ENCODE measurements at places on chromosomes 1 and 21. TPM values are rescaled to one million over a fixed set of nuclear protein-coding genes. Genes with fewer than 3 reads are reported as not detected.

- H3K36me3 ChIP-seq = no peaks in the 10 kb centered on the region
- no peak overlapping the region for H3K27ac ChIP-seq
- no peaks in the 10 kb centered on the region for H3K4me1 ChIP-seq
- DNase-seq = no peak
Measured at GRCh38 chr1:35876988-35877387, 6.0 kb upstream of the AGO1 start.

- H3K4me1 ChIP-seq = no peaks in the 10 kb centered on the region
- no peak overlapping the region for H3K4me3 ChIP-seq
- no peaks in the 10 kb centered on the region for H3K27me3 ChIP-seq
- H3K27ac ChIP-seq = peak overlapping the region; percentile 96
- H3K36me3 ChIP-seq = no peaks in the 10 kb centered on the region
Measured at GRCh38 chr1:212559929-212560328, 48.6 kb upstream of the ATF3 start.

DNA sequence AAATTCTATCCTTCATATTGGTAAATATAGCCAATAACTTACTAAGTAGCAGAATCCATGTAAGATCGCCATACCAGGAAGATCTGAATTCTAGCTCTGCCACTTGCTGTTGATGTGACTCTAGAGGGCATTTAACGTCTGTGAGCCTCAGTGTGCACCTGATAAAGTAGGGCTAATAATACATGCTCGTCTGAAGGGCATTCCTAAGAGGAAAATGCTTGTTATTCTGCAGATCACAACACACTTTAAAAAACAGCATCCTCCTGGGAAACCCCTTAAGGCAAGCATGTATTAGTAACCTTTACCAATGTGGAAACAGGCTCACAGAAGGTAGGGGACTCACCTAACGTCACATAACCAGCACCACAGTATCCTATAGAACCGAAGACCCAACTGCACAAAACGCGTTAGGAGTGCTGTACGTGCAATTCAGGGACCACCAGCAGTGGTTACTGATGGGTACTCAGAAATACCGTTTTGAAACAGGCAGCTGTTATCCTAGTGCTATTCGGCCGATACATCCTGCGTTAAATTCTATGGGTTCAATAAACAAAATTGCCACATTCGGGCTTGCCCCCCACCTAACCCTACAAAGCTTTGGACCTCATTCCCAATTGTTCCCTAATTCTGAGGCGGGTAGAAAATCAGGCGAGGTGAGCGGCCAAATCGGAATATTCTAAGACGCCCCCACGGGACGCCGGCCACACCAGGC, 758 bp downstream of the DEPDC1 start:
- peak overlapping the region; percentile 82 for H3K4me3 ChIP-seq
- no peaks in the 10 kb centered on the region for H3K36me3 ChIP-seq
- no peak for DNase-seq

- no peaks in the 10 kb centered on the region for H3K4me1 ChIP-seq
- no peak for DNase-seq
Measured at GRCh38 chr1:35443768-35444518, 113.3 kb downstream of the KIAA0319L start.

GRCh38 chr1:103461161-103462105, 64.1 kb upstream of the RNPC3 start:
- no peaks in the 10 kb centered on the region for H3K4me1 ChIP-seq
- no peaks in the 10 kb centered on the region for H3K36me3 ChIP-seq
- H3K27me3 ChIP-seq = no peaks in the 10 kb centered on the region
- no peak for DNase-seq
- H3K27ac ChIP-seq = no peak overlapping the region
- no peak overlapping the region for H3K4me3 ChIP-seq

DNA sequence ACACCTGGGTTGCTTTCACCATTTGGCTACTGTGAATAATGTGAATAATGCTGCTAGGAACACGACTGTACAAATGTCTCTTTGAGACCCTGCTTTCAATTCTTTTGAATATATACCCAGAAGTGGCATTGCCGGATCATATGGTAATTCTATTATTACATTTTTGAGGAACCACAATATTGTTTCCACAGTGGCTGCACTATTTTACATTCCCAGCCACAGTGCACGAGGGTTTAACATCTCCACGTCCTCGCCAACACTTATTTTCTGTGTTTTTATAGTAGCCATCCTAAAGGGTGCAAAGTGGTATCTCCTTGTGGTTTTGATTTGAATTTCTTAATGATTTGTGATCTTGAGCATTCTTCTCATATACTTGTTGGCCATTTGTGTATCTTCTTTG, 15.7 kb downstream of the FHAD1 start:
- H3K4me3 ChIP-seq = no peak overlapping the region
- H3K27ac ChIP-seq = no peak overlapping the region
- DNase-seq = no peak
- H3K36me3 ChIP-seq = no peaks in the 10 kb centered on the region

- no peak overlapping the region for H3K4me3 ChIP-seq
- DNase-seq = no peak
- H3K27ac ChIP-seq = no peak overlapping the region
- no peaks in the 10 kb centered on the region for H3K27me3 ChIP-seq
Measured at GRCh38 chr1:119806489-119806888, 4.8 kb downstream of the REG4 start.

- no peak overlapping the region for H3K27ac ChIP-seq
- no peak overlapping the region for H3K4me3 ChIP-seq
- H3K27me3 ChIP-seq = no peaks in the 10 kb centered on the region
Measured at GRCh38 chr1:28123461-28123961, 35.1 kb upstream of the EYA3 start.

DNA sequence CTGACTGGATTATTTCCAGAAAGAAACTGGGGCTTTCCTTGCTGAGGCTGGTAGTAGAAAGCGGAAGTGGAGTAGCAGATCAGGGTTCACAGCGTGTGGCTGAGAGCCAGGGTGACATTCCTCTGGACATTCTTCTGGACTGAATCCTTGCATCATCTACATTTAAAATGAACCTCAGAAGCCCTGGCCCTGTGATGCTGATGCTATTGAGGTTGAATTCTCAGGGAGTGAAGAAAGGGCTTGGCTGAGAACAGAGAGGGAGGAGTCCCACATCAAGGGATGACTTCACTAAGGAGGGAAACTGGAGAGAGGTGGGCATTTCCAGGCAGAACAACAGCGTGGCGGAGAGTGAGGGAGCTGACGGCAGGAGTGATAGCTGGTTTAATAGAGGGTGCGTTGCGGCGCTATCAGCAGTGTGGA, 102.3 kb upstream of the LMO4 start:
- H3K4me3 ChIP-seq = peak overlapping the region; percentile 2
- H3K27ac ChIP-seq = peak overlapping the region; percentile 56
- no peaks in the 10 kb centered on the region for H3K27me3 ChIP-seq
- peak; percentile 68 for DNase-seq
- H3K4me1 ChIP-seq = no peaks in the 10 kb centered on the region

Gene LAD1
- 18.0 TPM for total RNA-seq

Gene TCHHL1
- total RNA-seq = not detected

Gene KCNJ9
- total RNA-seq = not detected

Gene FAAH
- total RNA-seq = 18.1 TPM

Gene DNALI1
- 29.4 TPM for total RNA-seq

Gene CLK2
- total RNA-seq = 29.1 TPM

Gene CRP
- total RNA-seq = 0.33 TPM

Gene FCRL6
- total RNA-seq = 2.8 TPM

Gene B3GALNT2
- total RNA-seq = 21.4 TPM

Gene CADM3
- 5.2 TPM for total RNA-seq
